Osteocyte (in vitro differentiated cells): ENCODE measurements at places on chromosomes 4 and X. TPM values are rescaled to one million over a fixed set of nuclear protein-coding genes. Genes with fewer than 3 reads are reported as not detected.

GIMD1 gene
- not detected in 2 replicates for total RNA-seq

TMEM255A gene
- 0.16 TPM in 2 replicates for total RNA-seq

FGB gene
- total RNA-seq: not detected in 2 replicates

HSFX4 gene
- total RNA-seq: not detected in 2 replicates

RNF212 gene
- 3.5 and 3.8 TPM in 2 replicates for total RNA-seq

DEFB131A gene
- not detected in 2 replicates for total RNA-seq

MID1 gene
- total RNA-seq: 10.2 and 12.7 TPM in 2 replicates

PHOX2B gene
- total RNA-seq: not detected in 2 replicates

IQCM gene
- not detected in 2 replicates for total RNA-seq

TMSB15A gene
- total RNA-seq: 5.9 and 6.6 TPM in 2 replicates

SH2D1A gene
- 0.21 TPM in 1 of 2 replicates, not detected in the other for total RNA-seq

DNA sequence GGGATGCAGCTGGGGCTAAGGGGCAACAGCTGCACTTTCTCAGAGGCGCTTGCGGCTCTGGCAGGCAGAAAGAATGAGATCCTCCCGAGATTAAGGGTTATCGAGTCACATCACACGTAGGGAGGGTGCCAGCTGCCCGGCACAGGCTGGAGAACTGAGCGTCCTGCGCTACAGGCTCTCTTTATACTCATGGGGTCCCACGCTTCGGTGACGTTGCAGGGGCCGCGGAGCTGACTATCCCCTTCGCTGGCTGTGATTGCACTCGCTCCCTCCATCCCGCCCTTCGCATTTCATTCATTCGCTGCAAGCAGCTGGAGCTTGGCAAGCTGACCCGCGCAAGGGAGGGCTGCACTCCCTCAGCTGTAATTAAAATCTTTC lies at the start of gene TACR3:
Gene TACR3 (minus strand): TSS at position 156 of the 378 bp plus-strand sequence. CDS start 310 bp downstream, outside the sequence.
- peaks cover 3% of the 10 kb centered on the region for H3K4me1 ChIP-seq
- peaks cover 12% of the 10 kb centered on the region for H3K27me3 ChIP-seq

GRCh38 chr4:177483760-177484159 lies 41.5 kb upstream of the AGA start:
- no peak overlapping the region for H3K27ac ChIP-seq
- no peaks in the 10 kb centered on the region for H3K27me3 ChIP-seq
- H3K4me1 ChIP-seq: peaks cover 3% of the 10 kb centered on the region

- H3K27me3 ChIP-seq: peaks cover 18% of the 10 kb centered on the region
- no peak overlapping the region for H3K4me3 ChIP-seq
- H3K27ac ChIP-seq: no peak overlapping the region
- no peak for DNase-seq
Observed at GRCh38 chr4:6022607-6023288, 4.5 kb upstream of the C4orf50 start.

DNA sequence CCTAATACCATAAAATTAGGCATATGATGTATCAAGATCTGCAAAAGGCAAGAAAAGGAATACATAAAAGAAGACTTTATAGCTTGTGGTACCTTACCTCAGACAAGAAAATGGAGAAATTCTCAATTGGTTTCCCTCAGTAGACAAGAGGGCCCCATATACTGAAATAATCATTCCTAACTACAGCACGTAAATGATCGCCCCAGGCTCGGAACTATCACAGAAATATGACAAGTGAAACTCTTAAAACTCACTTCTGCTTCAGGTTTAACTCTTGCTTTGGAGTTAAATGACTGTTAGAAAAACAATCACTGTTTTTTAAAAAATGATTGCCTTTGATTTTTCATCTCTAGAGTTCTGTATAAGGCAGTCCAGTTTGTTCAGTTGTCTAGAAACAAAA lies 38.6 kb upstream of the NAP1L5 start:
- DNase-seq: no peak
- no peaks in the 10 kb centered on the region for H3K4me1 ChIP-seq
- peaks cover 22% of the 10 kb centered on the region for H3K36me3 ChIP-seq

DNA sequence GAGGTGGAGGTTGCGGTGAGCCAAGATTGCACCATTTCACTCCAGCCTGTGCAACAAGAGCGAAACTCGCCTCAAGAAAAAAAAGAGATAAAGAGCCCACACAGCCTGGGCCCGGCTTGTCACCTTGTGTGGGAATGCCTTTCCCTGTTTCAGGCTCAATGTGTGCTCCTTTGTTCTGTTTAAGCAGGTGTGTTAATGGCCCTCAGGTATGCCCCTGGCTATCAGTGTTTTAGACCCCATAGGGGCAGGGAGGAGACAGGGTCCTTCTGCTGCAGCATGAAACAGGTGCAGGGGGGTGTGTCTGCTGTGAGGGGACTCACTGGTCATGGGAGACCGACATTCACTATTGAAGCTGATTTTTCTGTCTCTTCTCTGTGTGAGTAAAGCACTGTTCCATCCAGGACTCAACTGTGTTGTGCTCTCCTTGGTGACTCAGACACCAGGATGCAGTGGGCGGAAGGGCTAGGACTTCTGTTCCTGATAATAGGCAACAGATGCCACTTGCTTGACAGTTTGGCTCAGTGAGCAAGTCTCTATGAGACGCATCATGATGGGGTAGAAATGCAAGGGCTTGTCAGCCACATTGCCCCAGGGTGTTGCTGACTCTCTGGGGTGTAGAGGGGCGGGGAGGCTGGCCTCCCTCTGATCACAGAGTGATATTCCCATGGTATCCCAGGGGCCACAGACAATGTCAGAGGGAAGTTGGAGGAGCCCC lies 15.6 kb upstream of the LAP3 start:
- H3K27ac ChIP-seq: no peak overlapping the region
- H3K4me1 ChIP-seq: peaks cover 5% of the 10 kb centered on the region
- no peak overlapping the region for H3K4me3 ChIP-seq
- peaks cover 14% of the 10 kb centered on the region for H3K27me3 ChIP-seq

DNA sequence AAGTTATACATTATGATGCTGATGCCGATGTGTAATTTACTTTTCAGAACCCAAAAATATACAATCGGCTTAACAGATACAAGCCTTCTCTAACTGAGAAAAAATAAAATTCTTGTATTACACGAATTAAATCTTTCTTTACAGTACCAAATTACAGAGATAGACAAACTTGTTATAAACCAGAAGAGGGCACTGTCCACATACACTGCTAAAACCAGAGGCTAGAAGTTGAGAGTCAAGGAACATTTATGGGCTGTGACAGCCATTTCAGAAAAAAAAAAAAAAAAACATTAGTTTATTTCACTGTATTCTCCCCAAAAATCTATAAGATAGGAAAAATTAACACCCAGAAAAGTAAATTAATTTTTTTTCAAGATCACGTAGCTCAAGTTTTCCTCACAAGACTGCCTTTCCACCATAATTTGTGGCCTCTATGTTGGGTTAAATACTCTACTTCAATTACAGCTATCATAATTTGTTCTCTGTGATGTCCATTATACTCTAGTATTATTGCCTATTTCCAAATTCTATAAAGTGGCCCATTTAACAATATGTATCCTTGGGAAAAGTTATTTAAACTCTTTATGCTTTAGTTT lies 12.0 kb downstream of the EREG start:
- no peaks in the 10 kb centered on the region for H3K27me3 ChIP-seq
- no peak overlapping the region for H3K27ac ChIP-seq
- H3K36me3 ChIP-seq: no peaks in the 10 kb centered on the region

DNA sequence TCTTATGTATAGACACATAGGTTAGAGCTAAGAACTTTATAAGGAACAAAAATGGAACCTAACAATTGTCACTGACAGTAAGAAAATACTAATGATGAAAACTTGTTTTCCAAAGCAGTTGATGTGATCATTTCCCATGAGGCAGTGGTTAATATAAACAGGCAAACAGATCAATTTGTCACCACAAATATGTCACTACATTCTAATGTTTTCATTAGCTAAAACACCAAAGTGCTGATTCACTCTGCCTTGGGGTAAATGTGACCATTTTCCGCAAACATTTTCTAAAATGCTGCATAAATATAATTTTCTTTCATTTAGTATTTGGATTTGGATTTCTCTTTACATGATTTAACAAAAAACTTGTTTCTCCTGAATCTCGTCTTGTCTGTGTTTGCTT lies 408.9 kb upstream of the CTSO start:
- no peak overlapping the region for H3K4me3 ChIP-seq
- no peaks in the 10 kb centered on the region for H3K36me3 ChIP-seq
- DNase-seq: no peak
- peak overlapping the region; percentile 76 for H3K27ac ChIP-seq
- peaks cover 24% of the 10 kb centered on the region for H3K4me1 ChIP-seq

GRCh38 chr4:165199286-165199685 lies 8.1 kb upstream of the KLHL2 start:
- H3K4me1 ChIP-seq: peaks cover 2% of the 10 kb centered on the region
- H3K27ac ChIP-seq: no peak overlapping the region
- no peaks in the 10 kb centered on the region for H3K36me3 ChIP-seq
- no peak for DNase-seq

DNA sequence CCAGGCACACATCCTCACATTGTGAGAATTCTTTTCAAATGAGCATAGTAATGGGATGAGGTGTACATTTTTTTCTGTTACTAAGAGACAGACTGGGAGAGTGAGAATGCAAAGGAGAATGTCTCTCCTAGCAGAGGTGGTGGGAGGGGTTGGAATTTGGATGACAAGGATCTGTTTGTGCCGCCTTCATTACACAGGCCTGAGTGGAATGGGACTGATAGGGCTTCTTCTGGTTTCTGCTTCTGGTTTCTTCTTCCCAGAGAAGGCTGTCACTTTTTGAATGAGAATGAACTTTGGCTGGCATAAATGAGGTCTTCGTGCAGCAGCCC lies 55.4 kb downstream of the C4orf51 start:
- H3K36me3 ChIP-seq: no peaks in the 10 kb centered on the region
- peaks cover 57% of the 10 kb centered on the region for H3K4me1 ChIP-seq
- DNase-seq: no peak
- no peaks in the 10 kb centered on the region for H3K27me3 ChIP-seq
- peak overlapping the region; percentile 45 for H3K4me3 ChIP-seq
- H3K27ac ChIP-seq: peak overlapping the region; percentile 99

- H3K4me3 ChIP-seq: no peak overlapping the region
- H3K27ac ChIP-seq: no peak overlapping the region
- no peaks in the 10 kb centered on the region for H3K4me1 ChIP-seq
- no peaks in the 10 kb centered on the region for H3K27me3 ChIP-seq
- no peak for DNase-seq
- H3K36me3 ChIP-seq: no peaks in the 10 kb centered on the region
Observed at GRCh38 chrX:27445438-27445837, 17.7 kb downstream of the PPP4R3C start.

GRCh38 chr4:43607827-43608461 lies 715.4 kb downstream of the GRXCR1 start:
- no peaks in the 10 kb centered on the region for H3K4me1 ChIP-seq
- no peak overlapping the region for H3K4me3 ChIP-seq
- no peak for DNase-seq
- H3K36me3 ChIP-seq: no peaks in the 10 kb centered on the region

DNA sequence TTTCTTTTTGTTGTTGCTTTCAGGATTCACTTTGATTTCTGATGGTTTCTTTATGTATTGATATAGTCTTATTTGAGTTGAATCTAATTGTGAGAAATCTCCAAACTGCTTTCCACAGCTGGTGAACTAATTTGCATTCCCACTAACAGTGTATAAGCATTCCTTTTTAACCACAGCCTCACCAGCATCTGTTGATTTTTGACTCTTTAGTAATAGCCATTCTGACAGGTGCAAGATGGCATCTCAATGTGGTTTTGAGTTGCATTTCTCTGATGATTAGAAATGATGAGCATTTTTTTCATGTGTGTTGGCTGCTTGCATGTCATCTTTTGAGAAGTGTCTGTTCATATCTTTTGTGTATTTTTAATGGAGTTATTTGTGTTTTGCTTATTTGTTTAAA lies 1023.1 kb downstream of the SH3BGRL start:
- no peak overlapping the region for H3K4me3 ChIP-seq
- no peaks in the 10 kb centered on the region for H3K27me3 ChIP-seq
- no peaks in the 10 kb centered on the region for H3K36me3 ChIP-seq
- DNase-seq: no peak

GRCh38 chr4:145842224-145842887 lies 96.3 kb downstream of the ZNF827 start:
- H3K27me3 ChIP-seq: no peaks in the 10 kb centered on the region
- peak overlapping the region; percentile 45 for H3K27ac ChIP-seq
- H3K4me1 ChIP-seq: peaks cover 28% of the 10 kb centered on the region
- no peak overlapping the region for H3K4me3 ChIP-seq
- peaks cover 48% of the 10 kb centered on the region for H3K36me3 ChIP-seq
- no peak for DNase-seq

GRCh38 chr4:2934077-2934812 lies 29.0 kb downstream of the NOP14 start:
- DNase-seq: no peak
- no peaks in the 10 kb centered on the region for H3K27me3 ChIP-seq
- peaks cover 9% of the 10 kb centered on the region for H3K36me3 ChIP-seq

GRCh38 chrX:113759422-113759821 lies 824.5 kb upstream of the HTR2C start:
- no peaks in the 10 kb centered on the region for H3K4me1 ChIP-seq
- H3K36me3 ChIP-seq: no peaks in the 10 kb centered on the region
- DNase-seq: no peak

GRCh38 chrX:108945883-108946523 lies 209.6 kb upstream of the IRS4 start:
- H3K36me3 ChIP-seq: no peaks in the 10 kb centered on the region
- H3K27ac ChIP-seq: no peak overlapping the region
- DNase-seq: no peak
- no peaks in the 10 kb centered on the region for H3K4me1 ChIP-seq
- no peak overlapping the region for H3K4me3 ChIP-seq

DNA sequence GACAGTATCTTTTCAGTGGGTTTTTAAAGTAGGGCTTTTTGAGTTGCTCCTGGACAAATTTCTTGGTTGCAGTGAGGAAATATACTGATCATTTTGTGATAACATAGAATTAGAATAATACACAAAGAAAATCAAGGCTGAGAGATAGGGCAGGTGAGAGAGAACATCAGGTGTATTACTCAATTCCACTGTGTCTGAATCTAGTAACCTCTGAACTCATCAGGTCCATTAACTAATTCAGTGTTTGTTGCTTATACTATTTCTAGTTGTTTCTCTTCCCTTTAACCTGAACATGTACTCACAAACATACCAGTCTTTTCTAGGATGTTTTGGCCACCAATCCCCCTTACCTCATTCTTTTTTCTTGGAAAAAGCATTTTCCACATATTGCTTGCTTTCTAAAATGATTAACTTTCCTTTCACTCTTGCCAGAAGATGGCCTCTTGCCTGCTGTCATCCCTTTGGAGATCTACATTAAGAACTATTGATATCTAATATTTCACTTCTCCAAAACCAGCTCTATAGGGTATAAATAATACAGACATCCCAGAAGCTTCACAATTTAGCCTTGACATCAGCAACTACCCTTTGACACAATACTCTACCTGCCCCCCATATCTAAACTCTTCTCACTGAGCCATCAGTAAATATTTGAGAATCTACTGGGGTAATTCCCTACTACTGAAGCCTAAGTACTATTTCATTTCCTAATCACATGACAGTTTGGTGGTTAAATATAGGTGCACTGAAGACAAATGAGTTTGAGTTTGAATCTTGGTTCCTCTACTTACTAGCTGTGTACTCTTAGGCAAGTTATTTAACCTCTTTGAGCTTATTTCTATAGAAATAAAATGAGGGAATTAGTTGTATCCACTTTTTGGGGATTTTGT lies 470.8 kb upstream of the IGFBP7 start:
- no peaks in the 10 kb centered on the region for H3K36me3 ChIP-seq
- H3K4me1 ChIP-seq: no peaks in the 10 kb centered on the region
- no peak overlapping the region for H3K4me3 ChIP-seq
- no peak overlapping the region for H3K27ac ChIP-seq
- DNase-seq: no peak

- no peak overlapping the region for H3K27ac ChIP-seq
- no peaks in the 10 kb centered on the region for H3K36me3 ChIP-seq
- H3K4me3 ChIP-seq: no peak overlapping the region
- DNase-seq: no peak
Observed at GRCh38 chrX:112654871-112655270, 24.9 kb downstream of the LHFPL1 start.
